Right lung (tissue), 10 donors: ENCODE measurements at places on chromosomes 3 and 15. TPM values are rescaled to one million over a fixed set of nuclear protein-coding genes. Genes with fewer than 3 reads are reported as not detected.

DNA sequence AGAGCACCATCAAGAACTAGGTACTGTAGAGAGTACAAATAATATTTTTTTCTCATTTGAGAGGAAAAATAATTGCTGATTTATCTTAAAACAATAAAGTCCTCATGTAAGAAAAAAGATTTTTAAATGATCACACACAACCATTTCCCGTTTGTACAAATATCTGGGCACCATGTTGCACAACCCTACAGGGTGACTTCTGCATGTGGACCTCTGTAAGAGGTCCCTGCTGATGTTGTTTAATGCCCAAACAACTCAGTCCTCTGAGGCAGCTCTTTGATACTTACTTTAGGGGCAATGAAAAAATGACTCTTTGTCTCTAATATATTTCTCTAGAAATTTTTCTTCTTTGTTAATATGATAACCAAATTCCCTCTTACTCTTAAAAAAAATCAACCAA is 168.1 kb upstream of the SATB1 start:
- no peak for DNase-seq

Gene CHCHD4
- polyA plus RNA-seq, result 13.1 TPM

DNA sequence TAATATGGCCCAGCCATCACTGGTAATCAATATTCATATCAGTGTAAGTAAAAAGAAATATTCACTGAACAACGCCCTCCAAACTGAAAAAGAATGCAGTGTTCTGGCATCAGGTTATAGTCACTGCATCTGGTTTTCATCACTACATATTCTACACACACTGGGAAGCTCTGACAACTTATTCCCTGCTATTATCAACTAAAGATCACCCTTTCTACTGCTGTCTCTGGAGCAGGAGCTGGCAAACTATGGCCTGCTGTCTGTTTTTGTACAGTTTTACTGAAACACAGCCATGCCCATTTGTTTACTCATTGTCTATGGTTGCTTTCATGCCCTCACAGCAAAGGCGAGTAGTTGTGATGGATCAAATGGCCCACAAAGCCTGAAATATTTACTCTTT is 35.3 kb downstream of the TUBGCP4 start:
- DNase-seq, result no peak

- no peak for DNase-seq
Observed at GRCh38 chr3:41131224-41131623, 68.1 kb upstream of the CTNNB1 start.

Gene DAG1
- polyA plus RNA-seq, result 51.8 TPM

DNA sequence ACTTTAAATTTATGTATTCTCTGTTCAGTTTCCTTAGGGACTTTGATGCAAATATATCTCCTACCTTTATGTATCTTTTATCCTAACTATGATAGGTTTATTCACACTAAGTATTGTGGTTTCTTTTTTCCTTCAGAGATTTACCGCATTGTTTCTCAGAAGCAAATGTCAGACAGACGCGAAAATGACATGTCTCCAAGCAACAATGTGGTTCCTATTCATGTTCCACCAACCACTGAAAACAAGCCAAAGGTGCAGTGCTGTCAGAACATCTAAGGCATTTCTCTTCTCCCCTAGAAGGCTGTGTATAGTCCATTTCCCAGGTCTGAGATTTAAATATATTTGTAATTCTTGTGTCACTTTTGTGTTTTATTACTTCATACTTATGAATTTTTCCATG is 18.3 kb downstream of the RAB11A start:
- DNase-seq, result no peak

- no peak for DNase-seq
Observed at GRCh38 chr15:77413699-77414349, 6.1 kb downstream of the PEAK1 start.

Gene TM2D3
- 64.7 TPM for polyA plus RNA-seq

DNA sequence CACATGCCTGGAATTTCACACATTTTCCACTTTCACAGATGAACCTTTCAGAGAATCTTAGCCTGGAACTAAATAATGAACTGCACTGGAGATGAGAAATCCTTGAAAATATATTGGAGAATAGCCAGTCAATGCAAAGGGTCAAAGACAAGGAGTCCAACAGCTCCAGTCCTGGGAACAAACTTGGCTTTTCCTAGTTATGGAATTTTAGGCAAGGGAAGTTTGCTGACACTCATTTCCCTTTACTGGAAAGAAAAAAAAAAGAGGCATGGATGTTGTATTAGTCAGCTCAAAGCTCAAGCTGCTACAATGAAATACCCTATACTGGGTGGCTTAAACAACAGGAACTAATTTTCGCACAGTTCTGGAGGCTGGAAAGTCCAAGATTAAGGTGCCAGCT is 690.8 kb upstream of the ARPP21 start:
- DNase-seq, result no peak

GRCh38 chr3:163838769-163839168 is 1239.5 kb downstream of the SI start:
- DNase-seq, result no peak

Gene GP5
- polyA plus RNA-seq, result 0.65 TPM

GRCh38 chr3:48543271-48543866 is 13.2 kb downstream of the PFKFB4 start:
- no peak for DNase-seq

- no peak for DNase-seq
Observed at GRCh38 chr15:90487186-90487585, 42.5 kb upstream of the CRTC3 start.

Gene GHSR
- polyA plus RNA-seq, result not detected

DNA sequence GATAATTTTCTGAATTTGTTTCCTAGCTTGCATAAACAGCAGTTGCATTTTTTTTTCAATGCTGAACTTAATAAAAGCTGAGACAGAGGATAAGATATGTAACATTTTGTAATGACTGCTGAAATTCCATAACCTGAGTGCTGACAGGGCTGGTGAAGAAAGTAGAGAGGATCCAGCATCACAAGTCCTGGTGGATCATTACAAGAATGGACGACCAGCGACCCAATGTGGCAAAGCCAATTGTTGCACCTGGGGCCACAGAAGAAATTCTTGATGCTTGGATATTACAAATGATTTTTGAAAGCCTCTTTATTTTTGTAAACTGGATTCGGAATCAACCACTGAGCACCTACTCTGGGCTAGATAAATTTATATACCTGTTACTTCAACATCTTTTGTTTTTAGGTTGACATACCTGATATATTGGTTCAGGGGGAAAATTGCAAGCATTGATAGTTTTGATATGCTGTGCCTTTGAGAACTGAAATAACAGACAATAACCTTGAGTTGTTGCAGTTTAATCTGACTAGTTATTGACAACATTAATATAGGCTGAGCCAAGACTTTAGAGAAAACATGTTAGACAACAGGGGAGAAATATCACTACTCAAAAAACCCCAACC is 3.9 kb upstream of the ACTL6A start:
- peak; percentile 41 for DNase-seq

Gene IL20RB
- 0.90 TPM for polyA plus RNA-seq

DNA sequence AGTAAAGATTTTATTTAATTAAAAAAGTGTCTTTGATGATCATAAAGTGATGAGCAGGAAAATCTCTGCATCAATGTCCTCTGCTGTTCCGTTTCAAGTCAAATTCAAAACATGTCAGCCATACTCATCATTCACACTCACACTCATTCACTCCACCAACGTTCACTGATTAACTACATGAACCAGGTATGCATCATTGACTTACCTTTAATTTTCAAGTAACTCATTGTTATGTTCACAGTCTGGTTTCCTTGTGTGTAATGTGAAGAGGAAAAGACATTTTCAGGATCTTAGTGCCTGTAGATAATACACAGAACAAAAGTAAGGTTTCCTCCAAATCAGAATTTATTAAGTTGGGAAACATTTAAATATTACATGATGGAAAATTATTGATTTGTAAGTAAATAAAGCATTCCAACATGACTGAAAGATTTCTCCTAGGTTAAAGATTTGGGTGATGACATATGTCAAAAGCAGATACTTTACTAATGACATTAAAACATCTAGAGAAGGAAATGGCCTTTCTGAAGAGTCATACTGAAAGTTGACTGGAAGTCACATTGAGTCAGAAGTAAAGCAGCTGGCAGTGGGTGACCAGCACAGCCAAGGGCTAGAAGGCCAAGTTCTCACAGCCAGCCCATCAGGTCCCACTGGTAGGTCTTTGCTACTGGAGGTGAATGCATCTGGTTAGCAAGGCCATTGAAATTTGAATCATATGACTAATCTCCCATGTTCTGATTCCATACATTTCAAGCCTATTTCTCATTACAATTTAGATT is 251.9 kb downstream of the CDIN1 start:
- no peak for DNase-seq

GRCh38 chr15:86573476-86573875 is 493.8 kb downstream of the AGBL1 start:
- DNase-seq, result no peak

GRCh38 chr3:99716463-99716995 is 78.1 kb downstream of the COL8A1 start:
- DNase-seq, result no peak

GRCh38 chr15:90838139-90838538 is 30.2 kb upstream of the FURIN start:
- no peak for DNase-seq

- no peak for DNase-seq
Observed at GRCh38 chr15:68335251-68335650, 57.7 kb downstream of the FEM1B start.

Gene SEC62
- 110 TPM for polyA plus RNA-seq

DNA sequence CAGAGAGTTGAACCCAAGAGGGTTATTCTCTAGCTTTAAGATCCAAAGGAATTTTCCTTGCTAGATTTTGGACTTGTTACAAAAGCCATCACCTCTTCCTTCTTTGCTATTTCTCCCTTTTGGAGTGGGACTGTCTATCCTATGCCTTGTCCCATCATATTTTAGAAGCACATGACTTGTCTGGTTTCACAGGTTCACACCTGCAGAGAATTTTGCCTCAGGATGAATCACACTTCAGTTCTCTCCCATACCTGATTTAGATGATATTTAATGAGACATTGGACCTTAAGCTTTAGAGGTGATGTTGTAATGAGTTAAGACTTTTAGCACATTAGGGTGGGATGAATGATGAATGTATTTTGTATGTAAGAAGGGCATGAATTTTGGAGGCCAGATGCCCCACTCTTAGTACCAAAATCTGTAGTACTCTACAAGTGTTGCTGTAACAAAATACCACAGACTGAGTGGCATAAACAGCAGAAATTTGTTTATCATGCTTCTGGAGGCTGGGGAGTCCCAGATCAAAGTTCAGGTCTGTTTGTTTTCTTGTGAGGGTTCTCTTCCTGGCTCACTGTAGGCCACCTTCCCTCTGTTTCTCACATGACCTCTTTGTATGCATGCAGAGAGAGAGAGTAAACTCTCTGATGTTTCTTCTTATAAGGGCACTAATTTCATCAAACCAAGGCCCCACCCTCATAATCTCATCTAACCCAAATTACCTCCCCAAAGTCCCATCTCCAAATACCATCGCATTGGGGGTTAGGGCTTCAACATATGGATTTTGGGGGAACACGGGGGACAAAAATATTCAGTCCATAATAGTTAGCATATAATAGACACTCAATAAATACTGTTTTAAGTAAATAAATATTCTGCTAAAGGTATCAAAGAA is 10.0 kb downstream of the LNP1 start:
- no peak for DNase-seq

Gene INSYN1
- 54.9 TPM for polyA plus RNA-seq

Gene MAP6D1
- polyA plus RNA-seq, result 0.79 TPM

GRCh38 chr3:131739211-131739610 is 236.4 kb upstream of the MRPL3 start:
- no peak for DNase-seq

Gene ARHGEF26
- polyA plus RNA-seq, result 23.6 TPM

- no peak for DNase-seq
Observed at GRCh38 chr3:193743702-193744047, 150.7 kb downstream of the OPA1 start.

GRCh38 chr15:48647962-48648361 is 2.5 kb upstream of the FBN1 start:
- no peak for DNase-seq

- DNase-seq, result no peak
Observed at GRCh38 chr3:100384733-100385525, 16.0 kb downstream of the TOMM70 start.
